ENCODE measurements at places on chromosomes 6 and 20. TPM values are rescaled to one million over a fixed set of nuclear protein-coding genes. Genes with fewer than 3 reads are reported as not detected.

MYCT1 gene
- total RNA-seq = not detected

WFDC2 gene
- total RNA-seq = not detected

MROH8 gene
- total RNA-seq = 0.89 TPM

KIAA0408 gene
- 0.30 TPM for total RNA-seq

COL19A1 gene
- not detected for total RNA-seq

TUBB2A gene
- 228 TPM for total RNA-seq

Data from bronchus fibroblast of lung (primary cell).